NCI-H510A (cell line): ENCODE measurements at places on chromosomes 6 and 20.
A peak's percentile ranks its signal among the peaks of the same experiment; 100 is the strongest.

GRCh38 chr6:38144365-38144945 lies 324.9 kb downstream of the ZFAND3 start:
- no peak for DNase-seq

DNA sequence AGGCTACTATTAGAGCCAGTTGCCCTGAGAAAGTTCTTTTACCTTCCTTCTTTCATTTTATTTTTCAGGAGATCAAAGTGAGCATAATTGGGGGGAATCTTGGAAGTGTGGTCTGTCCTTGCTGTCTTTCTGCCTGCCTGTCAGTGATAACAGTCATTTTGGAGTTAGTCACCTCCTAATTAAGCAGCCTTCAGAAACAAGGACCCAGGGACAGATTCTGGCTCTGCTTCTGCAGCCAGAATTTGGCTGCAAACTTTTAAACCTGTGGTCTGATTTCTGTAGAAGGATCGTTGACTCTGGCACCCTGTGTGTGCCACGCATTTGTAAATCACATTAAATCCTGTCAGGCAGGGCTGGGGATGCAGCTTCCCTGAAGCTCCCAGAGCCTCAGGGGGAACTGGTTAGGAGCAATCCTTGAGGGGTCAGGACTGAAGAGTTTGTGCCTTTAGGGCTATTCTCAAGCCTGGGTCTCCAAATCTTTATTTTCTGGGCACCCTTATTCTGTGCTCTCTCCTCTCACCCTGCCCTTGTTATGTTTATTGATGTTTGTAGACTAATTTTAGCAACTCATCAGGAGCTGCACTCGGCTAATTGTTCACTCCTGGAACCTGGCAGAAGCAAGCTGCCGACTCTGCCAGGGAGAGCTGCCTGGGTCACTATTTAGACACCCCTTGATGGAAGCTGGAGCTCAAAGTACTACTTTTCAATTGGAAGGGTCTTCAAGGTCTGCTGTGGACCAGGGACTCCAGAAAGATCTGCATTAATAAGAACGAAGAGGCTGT lies 6.8 kb downstream of the NOX3 start:
- no peak for DNase-seq

DNA sequence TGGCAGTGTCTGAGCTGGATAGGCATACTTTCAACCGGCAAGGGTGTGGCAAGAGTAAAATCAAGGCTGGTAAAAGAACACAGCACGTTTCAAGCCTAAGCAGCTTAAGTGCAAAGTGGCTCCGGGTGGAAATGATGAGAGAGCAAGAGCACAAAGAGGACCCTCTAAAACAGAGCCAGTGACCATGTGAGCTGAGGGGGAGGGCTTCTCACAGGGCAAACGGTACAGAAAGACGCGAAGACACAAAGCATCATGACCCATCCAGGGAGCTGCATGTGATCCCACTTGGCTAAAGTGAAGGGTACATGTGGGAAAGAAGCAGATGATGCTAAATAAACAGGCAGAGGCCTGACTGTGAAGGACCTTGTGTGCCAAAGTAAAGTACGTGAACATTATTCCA lies 25.7 kb downstream of the FKBP5 start:
- DNase-seq, result no peak

DNA sequence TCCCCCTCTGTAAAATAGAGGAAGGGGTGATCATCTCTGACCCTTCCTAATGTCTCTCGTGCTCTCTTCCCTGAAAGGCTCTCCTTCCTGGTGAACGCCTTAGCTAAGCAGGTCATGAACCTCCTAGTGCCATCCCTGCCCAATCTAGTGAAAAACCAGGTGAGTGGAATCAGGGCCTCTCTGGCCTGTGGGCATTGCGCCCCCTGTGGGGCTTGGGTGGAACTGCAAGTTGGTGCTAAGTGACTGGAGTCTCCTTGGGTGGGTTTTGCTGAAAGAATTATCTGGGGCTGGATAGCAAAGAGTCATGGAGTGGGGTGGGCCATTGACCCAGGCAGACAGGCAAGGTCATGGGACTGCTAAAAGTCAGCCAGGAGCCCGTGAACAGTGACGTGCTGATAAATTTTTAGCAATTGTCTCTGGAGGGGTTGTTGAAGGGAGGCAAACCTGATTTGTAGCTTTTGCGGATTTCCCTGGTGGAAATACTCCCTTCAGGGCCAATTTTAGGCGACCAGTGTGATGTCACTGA lies 8.9 kb downstream of the BPIFB1 start:
- no peak for DNase-seq

- DNase-seq, result no peak
Observed at GRCh38 chr6:150841697-150842096, 23.8 kb upstream of the MTHFD1L start.

- DNase-seq, result no peak
Observed at GRCh38 chr6:127117979-127118297, 533 bp upstream of the RSPO3 start.

GRCh38 chr20:55375920-55376319 lies 629.4 kb downstream of the CBLN4 start:
- DNase-seq, result no peak

DNA sequence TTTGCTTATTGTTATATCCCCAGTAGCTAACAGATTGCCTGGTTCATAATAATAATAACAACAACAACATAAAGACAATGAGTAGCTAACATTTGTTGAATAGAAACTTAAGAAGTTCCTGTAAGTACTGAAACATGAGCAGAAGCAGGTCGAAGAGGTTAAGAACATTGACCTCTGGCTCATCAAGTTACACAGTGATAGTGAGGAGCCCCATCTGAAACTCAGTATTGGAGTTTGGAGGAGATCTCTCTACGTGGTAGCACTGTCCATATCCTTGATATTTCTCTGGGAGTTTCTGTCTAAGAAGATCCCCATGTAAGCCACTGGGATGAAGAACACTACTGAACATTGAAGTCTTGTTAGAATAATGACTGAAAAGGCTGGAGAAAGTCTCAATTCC lies 600.4 kb downstream of the RFPL4B start:
- DNase-seq, result no peak

DNA sequence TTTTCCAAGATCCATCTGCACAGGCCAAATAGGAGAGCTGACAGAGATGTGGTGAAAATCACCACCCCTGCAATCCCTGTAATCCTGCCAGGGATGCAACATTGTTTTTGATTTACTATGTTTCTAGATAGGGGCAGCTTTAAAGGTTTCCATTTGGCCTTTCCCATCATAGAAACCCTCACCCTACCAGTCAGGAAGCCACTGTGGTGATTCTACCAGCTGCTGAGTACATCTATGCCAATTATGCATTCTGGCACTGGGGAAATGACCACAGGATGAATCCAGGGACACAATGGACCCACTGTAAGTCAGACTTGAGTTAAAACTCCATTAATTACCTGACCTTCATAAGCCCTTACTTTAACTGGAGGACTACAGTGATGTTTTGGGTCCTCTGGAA lies 130.4 kb downstream of the TNFRSF21 start:
- no peak for DNase-seq

- no peak for DNase-seq
Observed at GRCh38 chr6:69289689-69290495, 506.9 kb downstream of the LMBRD1 start.

DNA sequence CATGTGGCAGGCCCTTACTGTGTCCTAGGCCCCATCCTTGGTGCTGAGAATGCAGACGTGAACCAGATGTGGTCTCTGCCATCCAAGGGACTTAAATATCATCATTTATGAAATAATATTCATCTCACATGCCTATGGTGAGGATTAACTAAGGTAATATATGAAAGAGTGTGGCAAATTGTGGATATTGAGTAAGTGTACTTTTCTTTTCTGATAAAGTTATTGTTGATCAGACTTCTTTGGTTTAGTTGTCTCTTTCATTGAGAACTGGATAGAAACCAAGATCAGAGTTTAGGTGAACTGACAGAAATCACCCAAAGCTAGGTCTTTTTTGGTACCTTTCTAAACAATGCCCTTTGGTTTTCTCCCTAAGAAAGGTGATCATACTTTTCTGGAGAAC lies 5.0 kb downstream of the CHMP4B start:
- DNase-seq, result no peak

GRCh38 chr6:112770308-112770707 lies 423.2 kb downstream of the RFPL4B start:
- no peak for DNase-seq

DNA sequence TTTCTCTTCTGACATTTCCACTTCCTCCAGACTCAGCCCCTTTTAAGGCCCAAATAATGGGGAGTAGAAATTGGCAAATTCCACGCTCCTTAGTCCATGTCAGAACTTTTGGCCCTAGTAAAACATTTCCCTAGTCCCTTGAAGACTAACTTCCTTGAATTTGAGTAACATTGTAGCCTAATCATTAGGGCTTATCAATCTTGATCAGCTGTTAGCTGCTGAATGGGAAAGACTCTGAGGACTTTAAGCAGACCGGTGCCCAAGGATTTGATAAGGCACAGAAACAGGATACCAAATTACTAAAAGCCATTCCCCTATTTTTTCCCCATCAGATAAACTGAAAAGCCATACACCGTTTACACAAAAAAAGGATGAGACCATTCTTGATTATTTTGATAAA lies 37.0 kb upstream of the ECI2 start:
- no peak for DNase-seq

- DNase-seq, result no peak
Observed at GRCh38 chr6:17712576-17712975, 5.9 kb upstream of the NUP153 start.

GRCh38 chr6:39407446-39407993 lies 85.0 kb upstream of the KCNK16 start:
- DNase-seq, result no peak

GRCh38 chr20:2873747-2874041 lies 413 bp downstream of the PTPRA start:
- DNase-seq, result no peak

DNA sequence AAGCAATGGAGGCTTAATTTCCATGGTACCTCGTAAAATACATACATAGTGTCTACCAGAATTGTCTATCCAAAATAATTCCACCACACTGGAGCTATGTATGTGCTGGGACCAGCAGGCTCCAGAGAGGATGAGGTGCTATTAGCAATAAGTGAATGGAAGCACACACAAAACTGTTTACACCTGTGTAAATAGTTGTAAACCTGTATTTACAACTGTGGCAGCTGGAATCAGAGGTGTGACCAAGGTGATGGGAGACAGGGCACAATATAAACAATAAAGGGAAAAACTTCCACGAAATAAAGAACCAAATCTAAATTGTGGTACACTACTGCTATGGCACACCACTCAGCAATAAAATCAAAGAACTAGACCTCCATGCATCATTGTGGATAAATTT lies 14.4 kb downstream of the RARS2 start:
- DNase-seq, result peak; percentile 19

DNA sequence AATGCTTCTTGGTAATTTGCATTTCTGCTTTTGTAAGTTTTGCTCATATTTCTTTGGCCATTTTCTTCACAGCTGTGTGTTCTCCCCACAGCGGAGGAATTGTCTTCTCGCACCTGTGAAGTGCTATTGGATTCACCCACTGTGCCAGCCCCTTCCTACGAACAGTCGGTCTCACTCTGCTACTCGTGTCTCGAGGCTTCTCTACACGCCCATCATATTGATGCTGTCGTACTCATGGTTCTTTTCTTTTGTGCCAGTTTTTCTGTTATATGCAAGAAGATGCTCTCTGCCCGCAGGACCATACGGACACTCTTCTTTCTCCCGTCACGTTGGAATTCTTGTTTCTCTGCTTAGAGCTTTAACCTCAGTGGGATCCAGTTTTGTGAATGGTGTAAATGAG lies 200.3 kb downstream of the DLL1 start:
- no peak for DNase-seq

DNA sequence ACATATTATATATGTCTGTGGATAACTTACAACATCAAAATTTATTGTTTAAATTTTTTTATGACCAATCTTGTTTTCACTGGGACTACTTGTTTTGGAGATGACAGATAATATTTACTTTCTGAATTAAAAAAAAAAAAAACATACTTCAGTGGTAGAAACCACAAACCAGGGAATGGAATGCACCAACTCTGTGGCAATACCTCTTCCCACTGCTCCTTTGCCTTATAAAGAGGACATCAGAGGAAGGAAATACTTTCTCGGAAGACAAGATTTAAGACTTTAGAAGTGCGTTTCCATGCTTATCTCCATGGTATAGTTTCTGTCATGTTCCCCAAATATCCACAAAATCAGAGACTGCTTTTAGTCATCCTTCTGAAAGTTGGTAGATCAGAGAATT lies 1241.1 kb upstream of the EYS start:
- no peak for DNase-seq

GRCh38 chr20:44465001-44465560 lies 10.6 kb upstream of the TTPAL start:
- no peak for DNase-seq

GRCh38 chr6:39335780-39336545 lies 13.5 kb upstream of the KCNK16 start:
- DNase-seq, result no peak

GRCh38 chr6:121560476-121560875 lies 125.0 kb downstream of the GJA1 start:
- no peak for DNase-seq

GRCh38 chr20:2416541-2417212 lies 36.0 kb downstream of the TGM6 start:
- no peak for DNase-seq

DNA sequence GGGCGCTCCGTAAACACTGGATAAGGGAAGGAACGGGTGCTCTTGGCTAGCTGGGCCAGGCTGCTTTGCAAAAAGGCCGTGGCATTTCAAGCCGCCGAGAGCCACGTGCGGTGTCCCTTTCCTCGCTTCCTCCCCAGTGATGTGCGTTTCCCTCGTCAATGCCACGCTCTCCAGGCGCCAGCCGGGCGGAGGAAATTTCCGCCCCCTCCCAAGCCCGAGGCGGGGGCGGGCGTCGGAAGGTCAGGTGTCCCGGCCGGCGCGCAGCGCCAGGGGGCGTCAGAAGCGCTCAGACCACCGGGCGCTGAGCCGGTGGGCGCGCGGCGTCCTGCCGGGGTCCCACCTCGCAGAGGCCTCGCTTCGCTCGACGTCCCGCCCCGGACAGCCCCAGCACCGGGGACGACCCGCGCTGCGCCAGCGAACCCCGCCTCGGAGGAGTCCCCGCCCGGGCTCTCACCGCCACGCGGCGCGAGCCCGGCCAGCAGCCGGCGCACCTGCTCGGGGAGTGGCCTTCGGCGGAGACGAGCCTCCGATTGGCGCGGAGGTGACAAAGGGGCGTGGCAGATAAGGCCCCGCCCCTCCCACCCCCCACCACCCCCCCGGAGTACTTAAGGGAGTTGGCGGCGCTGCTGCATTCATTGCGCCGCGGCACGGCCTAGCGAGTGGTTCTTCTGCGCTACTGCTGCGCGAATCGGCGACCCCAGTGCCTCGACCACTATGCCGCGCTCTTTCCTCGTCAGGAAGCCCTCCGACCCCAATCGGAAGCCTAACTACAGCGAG lies at the start of gene SNAI1:
SNAI1 (plus strand) TSS at position 635 of the 777 bp plus-strand sequence; CDS start at position 715, 80 bp downstream.
- peak; percentile 73 for DNase-seq

- peak; percentile 99 for DNase-seq
Observed at GRCh38 chr20:309841-310644, 12.7 kb downstream of the ZCCHC3 start.

DNA sequence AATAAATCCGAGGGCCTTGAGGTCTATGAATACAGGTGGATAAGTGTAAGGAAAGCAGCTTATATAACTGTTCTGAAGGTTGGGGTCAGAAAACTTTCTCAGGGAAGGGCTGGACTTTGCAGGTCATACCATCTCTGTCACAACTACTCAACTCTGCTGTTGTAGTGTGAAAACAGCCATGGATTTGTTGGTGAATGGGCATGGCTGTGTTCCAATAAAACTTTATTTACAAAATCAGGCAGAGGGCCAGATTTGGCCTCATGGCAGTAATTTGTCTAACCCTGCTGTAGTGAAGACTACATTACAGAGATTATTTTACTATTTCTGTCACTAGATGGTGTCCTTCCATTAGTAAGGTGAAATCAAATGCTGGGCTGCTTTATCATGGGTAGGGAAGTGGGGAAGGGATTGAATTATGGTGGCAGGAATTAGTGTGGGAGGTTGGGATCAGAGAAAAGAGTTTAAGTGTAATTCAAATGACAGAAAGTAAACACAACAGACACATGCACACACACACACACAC lies 409.6 kb upstream of the CHD6 start:
- peak; percentile 12 for DNase-seq
